ENCODE measurements at places on chromosomes 7 and 10.
A peak's percentile ranks its signal among the peaks of the same experiment; 100 is the strongest.

GRCh38 chr7:44693641-44694313 lies 54.9 kb upstream of the ZMIZ2 start:
- DNase-seq = peak; percentile 81

DNA sequence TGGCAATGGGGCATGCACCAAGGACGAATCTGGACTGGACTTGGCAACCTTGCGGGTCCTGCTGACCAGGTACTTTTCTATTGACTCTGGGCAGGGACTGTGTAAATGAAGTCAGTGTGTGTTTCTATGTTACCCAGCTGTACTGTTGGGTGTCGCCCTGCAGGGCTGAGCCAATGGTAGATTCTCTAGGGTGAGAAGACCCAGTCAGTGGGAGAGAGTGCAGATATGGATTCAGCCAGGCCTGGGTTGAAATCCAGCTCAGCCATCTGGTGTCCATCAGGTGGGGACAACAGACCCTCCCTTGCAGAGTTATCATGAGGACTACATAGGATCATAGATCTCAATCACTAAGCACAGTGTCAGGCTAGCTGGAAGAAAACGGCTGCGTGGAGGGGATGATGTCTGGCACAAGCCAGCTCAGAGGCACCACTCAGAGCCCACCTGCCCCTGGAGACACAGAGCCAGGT lies 4.9 kb upstream of the PPIF start:
- no peak for DNase-seq

DNA sequence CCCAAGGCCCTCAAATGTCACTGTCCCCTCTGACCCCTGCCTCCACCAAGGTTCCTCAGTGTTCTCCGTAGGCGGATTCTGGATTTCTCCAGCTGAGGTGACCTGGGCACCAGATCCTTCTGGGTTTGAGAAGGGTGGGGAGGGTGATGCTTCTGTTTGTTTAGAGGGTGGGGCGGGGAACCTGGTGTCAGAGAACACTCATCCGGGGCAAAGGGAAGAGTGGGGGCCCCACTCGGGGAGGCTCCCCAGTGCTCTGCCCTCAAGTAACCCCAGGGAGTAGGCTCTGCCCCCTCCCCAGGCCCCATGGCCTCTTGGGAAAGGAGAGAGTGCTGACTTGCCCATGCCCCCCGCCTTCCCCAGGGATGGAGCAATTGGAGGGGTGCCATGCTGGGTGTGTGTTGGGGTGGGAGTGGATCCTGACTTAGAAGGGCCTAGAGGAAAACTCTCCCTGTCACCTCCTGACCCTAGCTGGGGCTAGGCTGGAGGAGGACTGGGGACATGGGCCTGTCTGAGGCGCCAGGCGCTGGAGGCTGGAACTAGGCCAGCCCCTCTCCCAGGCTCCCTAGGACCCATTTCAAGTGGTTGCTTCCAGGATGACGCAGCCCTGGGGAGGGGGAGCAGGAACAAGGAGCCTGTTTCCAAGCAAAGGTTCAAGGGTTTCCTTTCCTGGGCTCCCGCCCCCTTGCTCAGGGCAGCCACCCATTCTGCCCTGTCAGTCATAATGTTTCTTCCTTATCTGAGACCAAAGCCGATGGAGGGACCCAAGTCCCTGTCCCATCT lies 27.9 kb downstream of the KAZALD1 start:
- no peak for DNase-seq

- no peak for DNase-seq
Measured at GRCh38 chr7:78703391-78703790, 750.1 kb downstream of the MAGI2 start.

DNA sequence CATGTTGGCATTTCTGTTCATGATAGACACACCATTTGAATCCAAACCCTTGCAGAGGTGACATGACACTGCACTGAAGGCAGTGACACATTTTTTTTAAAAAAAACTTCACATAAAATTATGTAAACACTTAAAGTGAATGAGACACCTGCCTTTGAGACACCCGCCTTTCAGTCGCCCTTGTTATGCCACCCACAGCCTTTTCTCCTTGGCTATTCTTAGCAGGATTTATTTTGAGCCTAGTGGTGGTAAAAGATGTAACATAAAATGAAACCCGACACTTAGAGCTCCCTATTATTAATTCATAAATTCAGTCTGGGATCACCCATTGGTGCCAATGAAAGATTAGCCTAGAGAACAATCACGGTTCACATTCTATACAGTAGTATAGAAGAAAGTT lies 161.3 kb downstream of the DYNC1I1 start:
- DNase-seq = no peak

GRCh38 chr7:103031781-103032180 lies 42.8 kb downstream of the FBXL13 start:
- DNase-seq = no peak

DNA sequence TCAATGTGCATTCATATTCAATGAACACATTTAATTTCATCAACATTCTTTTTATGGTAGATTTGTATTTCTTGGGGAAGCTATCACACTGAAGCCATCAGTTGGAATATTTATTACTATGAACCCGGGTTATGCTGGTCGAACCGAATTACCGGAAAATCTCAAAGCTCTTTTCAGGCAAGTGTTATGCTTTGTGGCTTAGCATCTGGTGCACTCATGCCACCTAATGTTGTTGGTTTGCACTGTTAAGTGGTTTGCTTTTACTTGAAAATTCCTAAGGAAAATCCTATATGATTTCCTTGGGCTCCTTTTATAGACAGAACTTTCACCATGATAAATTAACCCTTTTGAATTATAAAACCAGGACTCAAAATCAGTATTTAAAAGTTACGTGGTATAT lies 147.9 kb downstream of the DNAH11 start:
- no peak for DNase-seq

DNA sequence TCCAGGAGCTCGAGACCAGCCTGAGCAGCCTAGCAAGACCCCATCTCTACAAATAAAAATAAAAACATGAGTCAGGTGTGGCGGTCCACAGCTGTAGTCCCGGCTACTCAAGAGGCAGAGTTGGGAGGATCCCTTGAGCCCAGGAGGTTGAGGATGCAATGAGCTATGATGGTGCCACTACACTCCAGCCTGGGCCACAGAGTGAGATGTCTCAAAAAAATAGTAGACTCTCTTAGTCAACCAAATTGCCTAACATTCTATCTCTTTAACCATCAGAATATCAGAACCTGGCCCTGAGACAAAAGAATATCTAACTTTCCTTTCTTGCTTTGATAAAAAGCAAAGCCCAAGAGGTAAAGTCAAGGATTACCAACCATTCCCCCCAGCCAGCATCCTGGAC lies 35.0 kb upstream of the CUX1 start:
- DNase-seq = no peak

DNA sequence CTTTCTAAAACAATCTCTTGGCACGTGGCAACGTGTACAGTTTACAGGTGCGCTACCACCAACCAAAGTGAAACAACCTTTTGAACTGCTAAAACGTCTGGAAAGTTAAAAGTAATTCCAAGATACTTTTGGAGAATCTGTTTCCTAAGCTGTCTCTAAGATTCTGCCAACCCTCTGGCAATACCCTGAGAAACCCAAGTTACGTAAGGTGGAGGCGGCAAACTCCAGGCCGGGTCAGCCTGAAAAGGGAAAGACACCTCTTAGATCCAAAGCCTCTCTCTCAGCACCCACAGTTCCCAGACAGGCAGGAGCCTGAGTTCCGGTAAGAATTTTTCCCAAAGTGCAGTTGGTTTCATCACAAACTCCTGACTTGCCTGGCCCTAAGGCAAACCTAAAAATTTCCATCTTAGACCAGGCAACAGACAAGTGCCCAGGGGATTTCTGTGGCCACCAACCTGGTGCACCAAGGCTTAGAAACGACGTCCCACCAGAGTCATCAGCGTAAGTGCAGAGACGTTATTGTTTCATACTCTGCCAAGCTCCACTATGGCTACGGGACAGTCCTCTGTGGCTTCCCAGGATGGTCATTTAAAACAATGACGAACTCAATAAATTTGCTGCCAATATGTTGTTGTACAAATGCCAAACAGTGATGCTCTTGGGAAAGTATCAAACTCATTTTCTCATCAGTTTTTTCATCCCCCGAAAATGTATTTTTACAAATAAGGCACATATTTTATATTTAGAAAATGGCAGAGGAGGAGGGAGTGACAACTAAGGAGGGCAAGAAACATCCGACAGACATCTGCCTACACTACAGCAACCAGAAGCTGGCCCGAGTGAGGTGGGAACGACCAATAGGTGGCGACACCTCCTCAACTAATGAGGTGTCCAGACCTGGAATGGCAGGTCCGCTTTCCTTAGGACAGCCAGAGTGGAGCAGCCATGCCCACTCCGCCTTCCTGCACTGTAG lies 205.8 kb upstream of the FRMD4A start:
- DNase-seq = peak; percentile 81

GRCh38 chr10:23412223-23412622 lies 26.7 kb upstream of the OTUD1 start:
- peak; percentile 49 for DNase-seq

DNA sequence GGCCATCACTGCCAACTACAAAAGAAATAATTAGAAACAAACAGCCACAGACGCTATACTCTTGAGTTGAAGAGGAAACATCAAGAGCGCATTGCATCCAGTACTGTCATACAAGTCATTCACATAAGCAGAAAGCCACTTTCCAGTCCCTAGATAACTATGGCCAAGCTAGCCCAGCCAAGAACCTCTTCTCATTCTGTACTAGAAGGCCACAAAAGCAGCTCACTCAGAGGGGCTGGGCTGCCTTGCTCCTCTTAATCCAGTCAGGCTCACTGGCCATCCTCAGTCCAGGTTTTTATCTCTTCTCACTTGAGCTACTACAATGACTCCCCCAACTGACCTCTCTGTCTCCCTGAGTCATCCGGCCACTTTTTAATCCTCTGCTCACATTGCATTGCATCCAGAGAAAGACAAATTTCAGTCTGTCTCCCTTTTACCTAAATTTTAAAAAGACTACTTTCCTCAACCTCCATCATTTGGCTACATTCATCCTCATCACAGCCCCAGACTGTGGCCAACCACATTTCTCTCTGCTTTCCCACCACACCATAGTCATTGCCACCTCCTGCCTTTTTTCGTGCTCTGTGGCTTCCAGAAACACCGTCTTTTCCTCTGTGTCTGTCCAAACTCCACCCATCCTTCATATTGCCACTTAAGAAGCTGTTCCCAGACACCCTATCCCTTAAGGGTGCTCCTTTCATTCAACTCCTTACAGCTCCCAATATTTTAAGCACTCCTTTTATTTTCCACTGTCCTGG lies 25.0 kb downstream of the PPP1R3C start:
- DNase-seq = no peak

GRCh38 chr10:93261961-93262610 lies 188.4 kb downstream of the CYP26A1 start:
- no peak for DNase-seq

- DNase-seq = no peak
Measured at GRCh38 chr10:16348891-16349290, 87.9 kb upstream of the PTER start.

DNA sequence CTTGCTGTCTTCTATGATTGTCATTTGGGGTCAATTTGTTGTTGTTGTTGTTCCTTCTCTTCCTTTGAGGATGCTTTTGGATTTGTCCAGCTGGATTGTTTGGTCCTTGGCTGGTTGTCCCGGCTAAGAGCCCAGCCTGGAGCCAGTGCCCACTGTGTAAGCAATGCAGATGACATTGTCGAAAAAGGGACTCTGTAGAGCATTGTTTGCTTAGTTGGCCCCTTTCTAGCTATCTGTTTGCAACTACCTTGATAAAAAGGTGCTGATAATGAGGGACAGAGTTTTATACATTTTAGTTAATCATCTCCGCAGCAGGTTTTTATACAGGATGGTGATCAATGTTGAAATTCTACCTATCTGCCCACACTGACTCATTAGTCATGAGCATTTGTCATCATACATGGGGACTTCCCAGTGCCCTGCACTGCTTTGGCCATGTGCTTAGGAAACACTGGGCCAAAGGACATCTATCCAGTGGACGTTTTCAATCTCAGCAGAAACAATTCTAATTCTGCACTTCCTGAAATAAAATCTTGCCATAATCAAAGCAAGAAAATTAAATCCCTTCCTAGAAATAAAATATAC lies 311.9 kb downstream of the GRM8 start:
- no peak for DNase-seq

DNA sequence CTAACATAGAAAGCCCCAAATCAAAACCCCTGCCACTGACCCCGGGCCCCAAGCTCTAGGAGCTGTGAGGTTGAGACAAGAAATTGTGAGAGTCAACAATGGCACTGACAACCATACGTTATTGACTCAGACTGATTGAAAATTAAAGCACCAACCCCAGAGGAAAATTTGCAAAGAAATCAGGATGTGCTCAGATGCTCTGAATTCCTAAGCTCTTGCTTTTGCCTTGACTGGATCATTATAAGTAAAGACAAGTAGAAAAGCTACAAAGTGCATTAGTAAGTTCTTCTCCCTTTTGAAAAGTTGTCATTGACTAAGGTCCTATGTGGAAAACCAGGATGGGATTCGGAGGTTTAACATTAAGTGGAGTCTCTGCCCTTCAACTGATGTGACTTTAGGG lies 130.2 kb downstream of the SAMD9 start:
- peak; percentile 20 for DNase-seq

GRCh38 chr10:2214805-2215204 lies 477.5 kb upstream of the ADARB2 start:
- no peak for DNase-seq

GRCh38 chr7:50954245-50954644 lies 171.5 kb upstream of the GRB10 start:
- DNase-seq = no peak

DNA sequence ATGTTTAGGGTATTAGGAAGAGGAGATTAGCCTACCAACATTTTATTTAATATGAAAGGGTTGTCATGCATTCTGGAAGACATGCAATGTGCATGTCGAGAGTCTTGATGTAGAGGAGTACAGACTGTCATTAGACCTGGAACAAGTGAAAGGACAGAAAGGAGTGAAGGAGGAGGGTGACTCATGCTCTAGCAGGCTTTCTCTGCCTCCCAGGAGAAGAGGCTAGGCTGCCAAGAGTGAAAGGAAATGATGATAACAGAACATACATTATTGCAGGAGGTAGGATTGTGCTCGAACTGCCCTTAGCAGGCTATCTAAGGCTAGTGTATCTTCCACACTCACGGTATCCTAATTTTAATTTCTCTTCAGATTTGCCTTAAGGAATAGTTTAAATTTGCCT lies 228.8 kb downstream of the EXOC4 start:
- DNase-seq = peak; percentile 55
